Dermis blood vessel endothelial cell (primary cell): ENCODE measurements at places on chromosomes 7 and 10. TPM values are rescaled to one million over a fixed set of nuclear protein-coding genes. Genes with fewer than 3 reads are reported as not detected.

DNA sequence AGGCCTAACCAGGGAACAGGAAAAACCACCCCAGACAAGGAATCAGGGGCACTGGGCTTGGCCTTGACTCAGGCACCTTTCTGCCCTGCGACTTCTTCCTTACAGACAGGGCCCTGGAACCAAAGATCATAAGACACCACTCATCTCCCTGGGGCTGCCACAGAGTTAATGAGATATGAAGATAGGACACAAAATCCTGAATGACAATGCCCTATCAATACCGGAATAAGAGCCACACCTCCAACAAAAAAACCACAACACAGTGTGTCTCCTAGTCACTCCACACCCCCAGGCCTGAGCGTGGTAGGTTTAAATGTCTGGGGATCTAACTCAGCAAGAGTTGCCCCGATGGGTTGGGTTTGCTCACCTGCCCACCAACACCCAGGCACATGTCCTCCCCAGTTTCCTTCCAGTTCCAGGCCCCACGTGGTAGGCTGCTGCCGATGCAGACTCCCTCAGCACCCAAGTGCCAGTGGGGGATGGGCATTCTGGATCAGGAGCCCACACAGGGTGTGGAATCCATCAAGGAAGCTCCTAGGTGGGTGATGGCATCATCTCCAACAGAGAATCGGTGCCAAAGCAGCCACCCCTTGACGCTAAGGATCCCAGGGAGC, 3.9 kb downstream of the DLG5 start:
- no peak for DNase-seq

DNA sequence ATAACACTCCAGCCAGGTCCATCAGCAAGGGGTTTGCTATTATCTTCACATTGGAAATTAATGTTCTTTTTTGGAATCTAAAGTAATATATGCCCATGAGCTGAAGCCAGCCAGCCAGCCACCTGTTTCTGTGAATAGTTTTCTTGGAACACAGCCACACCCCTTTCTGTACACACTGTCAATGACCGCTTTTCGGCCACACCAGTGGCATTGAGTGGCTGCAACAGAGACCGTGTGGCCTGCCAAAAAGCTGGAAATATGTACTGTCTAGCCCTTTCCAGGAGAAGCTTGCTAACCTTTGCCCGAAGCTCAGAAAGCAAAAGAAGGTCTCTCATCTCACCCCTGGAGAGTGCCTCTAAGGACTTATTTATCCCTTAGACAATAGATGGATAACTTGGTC, 98.5 kb upstream of the NPS start:
- DNase-seq, result no peak

ZNF394 gene
- total RNA-seq, result 26.0 and 41.7 TPM in 2 replicates

SEMA3A gene
- total RNA-seq, result 80.2 and 109 TPM in 2 replicates

GRCh38 chr7:31921047-31921446, 149.2 kb downstream of the PDE1C start:
- no peak for DNase-seq

DNA sequence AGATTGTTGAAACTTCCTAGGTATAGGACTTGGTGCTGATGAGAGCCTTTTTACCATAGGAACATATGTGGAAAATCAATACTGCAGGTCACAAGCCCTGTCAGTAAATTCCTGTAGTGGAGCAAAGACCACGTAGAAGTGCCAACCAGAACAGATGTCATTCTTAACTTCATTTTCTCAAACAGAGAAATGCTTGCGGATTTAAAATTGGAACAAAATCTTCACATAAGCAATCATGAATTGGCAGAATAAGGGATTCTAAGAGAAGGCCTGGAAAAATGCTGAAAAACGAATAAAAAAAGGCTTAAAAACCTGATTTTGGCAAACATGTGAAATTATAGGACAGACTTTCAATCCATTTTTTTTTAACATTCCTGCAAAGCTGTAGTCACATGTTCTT, 80.8 kb upstream of the SMIM30 start:
- DNase-seq, result no peak

RAPGEF5 gene
- total RNA-seq, result 176 and 269 TPM in 2 replicates

- DNase-seq, result no peak
These were observed 43.2 kb downstream of the GSDME start for GRCh38 chr7:24713850-24714675.

- DNase-seq, result no peak
These were observed 203.5 kb upstream of the ZNF32 start for GRCh38 chr10:43852149-43852548.

STN1 gene
- 39.4 and 39.5 TPM in 2 replicates for total RNA-seq

DNA sequence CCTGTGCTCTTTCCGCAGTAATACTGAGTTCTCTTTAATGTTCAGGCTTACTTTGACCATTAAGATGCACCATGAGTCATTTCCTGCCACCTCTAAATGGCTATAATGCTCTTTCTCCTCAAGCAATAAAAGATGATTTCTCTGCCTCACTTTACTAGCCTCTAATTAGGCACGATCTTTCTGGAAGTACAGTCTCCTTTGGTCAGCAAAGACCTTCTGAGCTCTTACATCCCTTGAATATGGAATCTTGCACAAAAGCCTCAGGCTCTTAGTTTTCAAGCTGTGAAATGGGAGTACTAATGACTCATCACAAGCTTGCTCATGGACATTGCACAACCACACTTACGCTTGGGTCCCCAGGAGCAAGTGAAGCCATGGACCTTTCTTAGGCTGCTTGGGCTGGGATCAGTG, 85.9 kb downstream of the FRMD4A start:
- peak; percentile 17 for DNase-seq

- no peak for DNase-seq
These were observed 58.0 kb upstream of the ZPBP start for GRCh38 chr7:50151001-50151400.

TMEM72 gene
- not detected in 2 replicates for total RNA-seq

RHOBTB1 gene
- total RNA-seq, result 38.6 and 45.6 TPM in 2 replicates
